GM06990 (cell line): ENCODE measurements at places on chromosomes 5 and 9.

- no peak for DNase-seq
Measured at GRCh38 chr9:111934747-111935146, 38.1 kb downstream of the UGCG start.

- DNase-seq: no peak
Measured at GRCh38 chr9:126836216-126836615, 24.2 kb upstream of the ZBTB34 start.

DNA sequence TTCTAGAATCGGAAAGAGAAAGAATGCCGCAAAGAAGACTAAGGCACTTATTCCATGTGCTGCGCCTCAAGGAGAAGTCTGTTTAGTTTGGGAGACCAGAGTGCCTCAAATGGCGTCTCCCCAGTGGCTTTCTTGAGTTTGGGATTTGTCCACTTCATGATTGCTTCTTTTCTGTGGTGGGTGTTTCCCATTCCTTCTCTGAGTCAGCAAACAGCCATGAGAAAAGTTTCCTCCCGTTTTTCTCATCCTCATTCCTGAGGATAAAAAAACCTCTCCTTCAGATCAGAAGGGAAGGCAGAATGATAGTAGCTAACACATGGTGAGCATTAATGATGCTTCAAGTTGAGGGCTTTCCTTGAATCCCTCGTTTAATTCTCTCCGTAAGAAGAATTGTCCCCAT is 275.9 kb upstream of the WWC1 start:
- no peak for DNase-seq

GRCh38 chr5:53915120-53915519 is 354.7 kb downstream of the NDUFS4 start:
- no peak for DNase-seq

GRCh38 chr5:143063175-143063970 is 293.2 kb downstream of the ARHGAP26 start:
- no peak for DNase-seq

DNA sequence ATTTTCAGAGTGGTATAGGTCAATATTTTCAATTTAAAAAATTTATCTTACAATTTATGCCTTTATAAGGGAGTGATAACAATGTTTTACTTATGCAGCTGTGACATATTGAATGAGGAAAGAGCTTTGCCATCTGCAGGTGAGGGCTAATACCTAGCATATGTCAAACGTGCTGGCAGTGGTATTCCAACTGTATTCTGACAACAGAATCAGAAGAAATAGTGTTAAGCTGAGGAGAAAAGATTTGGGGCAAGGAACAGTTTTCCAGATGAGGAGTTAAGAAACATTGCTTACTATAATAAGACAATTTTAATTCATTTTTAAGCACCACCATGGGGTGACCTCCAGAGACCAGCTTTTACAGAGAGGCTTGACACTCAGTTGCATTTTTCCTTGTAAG is 267.8 kb upstream of the ZNF608 start:
- DNase-seq: no peak

GRCh38 chr9:3336951-3337350 is 188.8 kb downstream of the RFX3 start:
- no peak for DNase-seq

- DNase-seq: no peak
Measured at GRCh38 chr5:173246511-173246910, 11.5 kb upstream of the NKX2-5 start.

GRCh38 chr5:147819261-147819770 is 12.2 kb downstream of the SPINK1 start:
- DNase-seq: no peak

DNA sequence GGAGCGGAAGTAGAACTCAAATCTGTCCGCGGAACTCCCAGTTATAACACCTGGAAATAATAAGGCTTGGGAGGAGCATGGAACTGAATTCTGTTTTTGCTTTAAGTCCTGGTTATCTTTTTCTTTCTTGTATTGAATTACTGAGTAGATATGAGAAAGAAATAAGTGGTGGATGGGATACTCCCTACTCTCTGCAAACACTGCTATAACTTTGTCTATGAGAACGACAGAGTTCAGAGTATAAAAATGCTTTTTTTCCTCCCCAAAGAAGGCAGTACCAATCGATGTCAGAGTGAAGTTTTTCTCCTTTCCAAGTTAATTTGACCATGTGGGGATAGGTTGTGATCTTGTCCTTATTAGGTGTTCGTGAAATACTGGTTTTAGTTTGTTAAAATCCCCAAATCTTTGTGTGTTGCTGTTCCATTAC is 1.2 kb downstream of the RIC1 start:
- peak; percentile 15 for DNase-seq

GRCh38 chr9:128406848-128407391 is 13.7 kb upstream of the CERCAM start:
- no peak for DNase-seq

- DNase-seq: no peak
Measured at GRCh38 chr9:79387101-79387835, 184.5 kb upstream of the TLE4 start.

GRCh38 chr9:567747-568305 is 273.7 kb upstream of the DMRT1 start:
- DNase-seq: no peak

DNA sequence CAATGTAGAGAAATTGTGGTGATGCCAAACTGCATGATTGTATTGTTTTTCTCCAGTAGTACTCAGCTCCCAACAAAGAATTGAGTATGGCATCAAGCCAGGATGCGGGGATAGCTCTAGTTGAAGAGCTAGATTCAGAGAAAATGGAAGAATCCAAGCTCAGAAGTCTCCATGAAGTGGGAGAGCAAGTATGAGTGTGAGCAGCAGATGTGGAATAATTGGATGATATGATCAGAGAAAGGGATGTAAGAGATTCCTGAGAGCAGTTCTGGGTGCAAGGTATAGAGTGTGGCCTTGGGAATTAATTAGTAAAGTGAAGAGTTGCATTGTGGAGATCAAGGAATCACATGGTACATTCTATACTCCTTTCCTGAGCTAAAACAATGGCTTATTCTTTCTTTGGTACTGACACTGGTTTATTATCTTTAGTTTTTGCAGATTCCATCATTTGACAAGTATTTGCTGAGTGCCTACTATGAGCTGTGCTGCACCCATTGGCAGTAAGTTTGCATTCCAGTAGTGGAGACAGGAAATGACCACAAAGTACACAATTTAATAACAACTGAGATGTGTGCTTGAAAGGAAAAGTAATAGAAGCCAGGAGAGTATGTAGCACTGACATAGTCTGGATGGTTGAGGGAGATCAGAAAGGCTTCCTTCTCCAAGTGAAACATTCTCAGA is 177.1 kb downstream of the CPLANE1 start:
- no peak for DNase-seq

DNA sequence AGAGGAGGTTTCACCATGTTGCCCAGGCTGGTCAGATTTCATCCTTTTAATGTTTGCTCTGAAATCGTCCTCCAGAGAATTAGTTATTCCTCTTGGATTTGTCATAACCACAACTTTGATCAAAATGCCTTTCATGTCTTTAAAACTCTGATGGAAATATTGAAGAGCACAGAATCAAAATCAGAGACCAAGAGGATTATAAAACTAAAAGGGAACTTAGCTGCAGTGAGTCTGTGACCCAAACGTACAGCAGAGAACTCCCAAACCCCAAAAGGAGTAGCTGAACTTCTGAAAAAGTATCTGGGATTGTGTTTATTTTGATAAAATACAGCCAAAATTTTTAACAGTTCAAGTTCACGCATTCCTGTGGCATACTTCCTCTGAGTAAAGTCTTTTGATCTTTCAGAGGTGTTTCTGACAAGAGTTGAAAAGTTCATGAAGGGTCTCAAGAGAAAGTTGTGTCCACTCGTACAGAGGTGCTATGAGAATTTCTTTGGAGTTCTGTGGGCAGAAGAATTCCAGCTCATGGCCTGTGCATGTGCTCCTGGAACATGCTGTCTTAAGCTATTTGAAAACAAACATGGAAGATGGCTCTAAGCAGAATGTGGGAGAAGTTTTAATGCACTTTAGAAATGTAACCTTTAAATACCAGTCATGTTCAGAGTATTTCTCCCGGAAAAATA is 124.0 kb downstream of the ESM1 start:
- DNase-seq: no peak

GRCh38 chr5:151469992-151470391 is 22.6 kb downstream of the SLC36A1 start:
- no peak for DNase-seq

DNA sequence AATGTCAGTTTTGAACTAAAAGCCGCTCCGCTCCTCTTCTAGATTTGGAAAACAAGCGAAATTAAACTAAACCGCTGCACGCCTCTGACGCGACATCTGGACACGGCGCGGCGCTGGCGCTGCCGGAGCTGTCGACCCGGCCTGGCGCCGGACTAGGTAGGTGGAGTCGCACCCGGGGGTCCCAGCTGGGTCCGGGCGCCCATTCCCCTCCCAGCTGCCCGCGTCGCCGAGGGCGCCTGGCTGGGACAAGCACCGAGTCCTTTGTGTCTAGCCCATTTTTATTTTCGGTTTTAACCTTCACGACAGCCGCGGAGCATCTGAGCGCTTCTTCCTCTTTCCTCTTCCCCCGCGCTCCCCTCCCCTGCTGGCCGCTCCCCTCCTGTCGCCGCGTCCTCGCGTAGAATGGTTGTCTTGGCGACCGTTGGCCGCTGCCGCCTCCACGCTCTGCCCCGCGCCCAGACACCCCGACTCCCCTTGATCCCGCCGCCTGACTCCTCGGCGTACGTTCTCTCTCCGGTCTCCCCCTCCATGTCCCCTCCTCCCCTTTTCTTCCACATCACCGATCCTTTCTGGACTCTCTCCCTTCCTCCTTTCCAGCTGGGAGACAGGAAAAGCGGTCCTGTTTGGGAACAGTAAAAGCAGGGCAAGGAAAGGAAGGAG is 545 bp downstream of the CDKN2B-AS1 start:
- peak; percentile 90 for DNase-seq

DNA sequence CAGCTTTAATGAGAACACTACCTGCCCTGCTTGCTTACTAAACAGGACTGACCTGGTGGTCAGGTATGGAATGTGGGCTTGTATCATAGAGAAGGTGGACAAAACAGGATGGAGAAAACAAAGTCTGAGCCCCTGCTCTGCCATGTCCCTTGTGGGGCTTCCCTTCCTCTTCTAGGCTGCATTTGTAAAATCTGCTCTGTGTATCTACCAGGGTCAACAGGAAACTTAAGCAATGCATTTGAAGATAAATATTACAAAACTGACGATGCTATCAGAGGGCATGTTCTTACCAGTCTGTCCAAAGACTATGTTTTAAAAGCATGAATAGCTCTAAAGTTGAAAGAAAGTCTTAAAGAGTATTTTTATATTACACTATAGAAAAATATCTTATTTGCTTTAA is 228.7 kb downstream of the DCP2 start:
- DNase-seq: no peak

GRCh38 chr9:34958411-34958982 is 412 bp downstream of the PHF24 start:
- DNase-seq: no peak

DNA sequence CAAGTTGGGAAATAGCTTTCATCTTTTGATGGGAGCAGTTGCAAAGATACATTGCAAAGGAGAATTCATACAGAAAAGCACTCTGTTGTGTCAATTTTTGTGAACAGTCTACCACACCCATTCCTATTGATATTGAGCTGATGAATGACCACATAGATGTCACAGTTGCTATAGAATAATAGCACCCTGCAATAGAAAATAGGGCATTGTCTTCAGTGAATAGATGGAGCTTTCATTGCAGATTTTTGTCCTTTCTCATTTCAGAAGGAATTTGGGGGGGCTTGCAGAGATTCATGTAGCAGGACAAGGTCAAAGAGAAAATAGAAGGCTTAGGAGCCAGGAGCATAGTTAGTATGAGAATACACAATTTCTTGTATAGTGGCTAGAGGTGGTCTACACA is 237.9 kb downstream of the TMEM38B start:
- no peak for DNase-seq

- peak; percentile 59 for DNase-seq
Measured at GRCh38 chr5:103340717-103341388, 82.3 kb downstream of the MACIR start.

DNA sequence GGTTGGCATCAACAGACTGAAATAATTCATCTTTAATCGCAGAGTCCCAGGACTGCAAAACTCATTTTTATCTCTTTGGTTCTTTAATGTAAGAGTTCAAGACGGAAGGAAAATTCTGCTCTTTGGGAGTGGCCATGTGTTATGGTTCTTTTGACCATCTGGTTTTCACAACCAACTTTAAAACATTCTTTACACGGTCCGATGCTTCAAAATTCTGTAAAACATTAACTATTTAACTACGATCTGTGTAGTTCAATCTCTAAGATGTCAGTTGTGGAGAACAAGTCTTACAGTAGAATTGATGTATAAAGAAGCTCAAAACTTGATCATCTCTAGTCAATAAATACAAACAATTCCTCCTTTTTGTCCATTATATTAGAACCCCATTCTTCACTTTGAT is 83.0 kb downstream of the CMYA5 start:
- no peak for DNase-seq

GRCh38 chr5:132431632-132432031 is 58.9 kb downstream of the IRF1 start:
- DNase-seq: no peak

DNA sequence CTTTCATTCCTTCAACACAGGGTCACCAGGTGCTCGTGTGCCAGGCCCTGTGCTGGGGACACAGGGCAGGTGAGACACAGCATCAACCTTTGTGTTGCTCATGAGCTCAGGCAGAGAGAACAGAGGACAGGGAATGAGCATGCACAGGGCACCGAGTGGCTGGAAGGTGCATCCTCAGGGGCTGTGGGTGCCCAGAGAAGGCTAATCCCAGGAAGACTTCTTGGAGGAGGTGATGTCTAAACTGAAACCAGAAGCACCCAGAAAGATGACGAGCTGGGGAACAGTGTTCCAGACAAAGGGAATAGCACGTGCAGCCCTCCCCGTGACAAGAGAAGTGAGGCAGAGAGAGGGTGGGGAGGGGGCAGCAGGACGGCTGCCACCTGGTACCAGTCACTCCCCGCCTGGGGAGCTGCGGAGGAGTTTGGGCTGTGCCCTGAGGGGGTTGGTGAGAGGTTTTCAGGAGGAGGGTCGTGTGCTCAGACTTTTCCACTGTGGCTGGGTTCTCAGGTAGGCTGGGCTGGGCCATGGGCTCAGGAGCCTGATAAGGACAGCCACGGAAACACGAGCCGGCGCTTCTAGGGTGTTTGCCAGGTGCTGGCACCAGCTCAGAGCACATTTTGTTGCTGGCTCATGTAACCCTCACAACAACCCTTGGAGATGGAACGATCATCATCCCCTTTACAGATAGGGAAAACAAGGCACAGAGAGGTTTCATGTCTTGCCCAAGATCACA is 46.0 kb downstream of the HMCN2 start:
- no peak for DNase-seq

DNA sequence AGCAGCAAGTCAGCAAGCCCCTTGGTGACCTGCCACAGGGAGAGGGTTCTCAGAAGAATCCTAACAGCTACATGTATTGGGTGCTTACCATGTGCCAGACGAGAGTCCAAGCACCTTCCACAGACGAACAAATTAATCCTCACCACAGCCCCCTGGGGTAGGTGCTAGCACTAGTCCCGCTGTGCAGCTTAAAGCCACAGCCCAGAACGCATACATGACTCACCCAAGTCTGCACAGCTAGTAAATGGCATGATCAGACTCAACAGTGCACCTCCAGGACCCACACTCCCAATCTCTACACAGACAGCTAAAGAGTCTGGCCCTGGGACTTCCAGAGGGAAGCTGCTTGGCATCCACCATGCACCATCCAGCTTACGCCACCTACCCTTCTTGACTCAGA is 111.5 kb downstream of the PAX5 start:
- DNase-seq: no peak
